HEK293T (cell line): ENCODE measurements at places on chromosomes 13 and 19.
A peak's percentile ranks its signal among the peaks of the same experiment; 100 is the strongest.

- no peak for DNase-seq
Measured at GRCh38 chr19:7200736-7201135, 93.5 kb downstream of the INSR start.

- DNase-seq: no peak
Measured at GRCh38 chr19:10230173-10230860, 814 bp downstream of the S1PR2 start.

GRCh38 chr19:9793071-9793591 lies 24.6 kb upstream of the ZNF846 start:
- DNase-seq: no peak

GRCh38 chr19:4066682-4067395 lies at the start of gene ZBTB7A:
ZBTB7A (minus strand) TSS chr19:4066899; CDS start chr19:4055232, 11,667 bp downstream.
- DNase-seq: peak; percentile 64

DNA sequence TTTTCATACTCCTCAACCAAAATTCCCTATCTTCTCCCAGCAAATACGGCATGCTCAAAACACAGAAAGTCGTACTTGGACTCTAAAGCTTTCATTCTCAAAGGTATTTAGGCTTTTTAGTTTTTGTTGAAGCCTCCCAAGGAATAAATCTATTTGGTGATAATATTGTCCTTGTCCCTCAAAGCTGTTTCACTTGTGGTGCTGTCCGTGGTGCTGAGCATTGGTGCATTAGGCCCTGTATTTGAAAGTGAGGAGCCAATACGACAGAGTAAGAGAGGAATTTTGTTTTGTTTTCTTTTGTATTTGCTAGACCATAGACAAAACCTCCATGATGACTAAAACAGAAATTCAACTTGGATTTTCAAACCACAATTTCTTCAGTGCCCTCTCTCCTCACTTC lies 3.2 kb upstream of the LGALS13 start:
- peak; percentile 17 for DNase-seq

DNA sequence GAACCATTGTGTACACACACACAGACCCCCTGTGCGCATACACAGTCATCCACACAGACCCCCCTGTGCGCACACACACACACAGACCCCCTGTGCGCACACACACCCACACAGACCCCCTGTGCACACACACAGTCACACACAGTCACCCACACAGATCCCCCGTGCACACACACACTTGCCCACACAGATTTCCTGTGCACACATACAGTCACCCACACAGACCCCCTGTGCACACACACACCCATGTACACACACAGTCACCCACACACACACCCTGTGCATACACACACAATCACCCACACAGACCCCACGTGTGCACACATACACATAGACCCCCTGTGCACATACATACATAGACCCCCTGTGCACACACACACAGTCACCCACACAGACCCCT lies 106.1 kb downstream of the HSPH1 start:
- DNase-seq: no peak

GRCh38 chr13:99843872-99844271 lies 127.7 kb downstream of the ZIC5 start:
- DNase-seq: no peak

DNA sequence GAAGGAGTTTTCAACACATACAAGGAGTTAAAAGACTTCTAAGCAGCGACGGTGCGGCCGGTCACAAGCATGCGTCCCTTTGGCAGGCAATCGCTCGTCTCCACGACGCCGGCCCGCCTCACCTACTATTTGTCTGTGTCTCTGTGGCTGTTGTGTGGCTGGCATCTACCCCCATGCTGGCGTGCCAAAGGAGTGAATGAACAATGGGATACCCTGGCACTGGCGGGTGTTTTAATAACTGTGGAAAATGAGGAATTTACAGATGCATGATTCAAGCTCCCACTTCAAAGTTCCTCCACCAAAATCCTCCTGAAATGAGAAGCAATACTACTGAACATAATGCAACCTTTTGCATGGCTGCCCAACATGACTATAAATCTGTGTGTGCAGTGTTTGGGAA lies 176.6 kb downstream of the KLF5 start:
- DNase-seq: no peak

- no peak for DNase-seq
Measured at GRCh38 chr13:76737526-76737925, 148.7 kb downstream of the KCTD12 start.

DNA sequence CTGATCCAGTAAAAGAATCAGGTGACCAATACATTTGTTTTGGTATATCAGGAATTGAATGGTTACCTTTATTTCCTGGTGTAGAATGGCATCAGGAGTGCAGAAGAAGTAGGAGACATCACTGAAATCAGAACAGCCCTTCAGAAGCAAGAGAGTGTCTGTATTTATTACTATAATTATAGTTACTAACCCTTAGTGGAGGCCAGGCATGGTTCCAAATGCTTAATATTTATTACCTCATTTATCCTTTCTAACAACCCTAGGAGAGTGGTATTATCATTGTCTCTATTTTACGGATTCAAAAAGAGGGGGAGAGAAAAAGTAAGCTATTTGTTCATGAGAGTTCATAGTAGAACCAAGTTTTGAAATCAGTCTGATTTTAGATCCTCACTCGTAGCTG lies 1292.9 kb downstream of the PCDH9 start:
- DNase-seq: no peak

DNA sequence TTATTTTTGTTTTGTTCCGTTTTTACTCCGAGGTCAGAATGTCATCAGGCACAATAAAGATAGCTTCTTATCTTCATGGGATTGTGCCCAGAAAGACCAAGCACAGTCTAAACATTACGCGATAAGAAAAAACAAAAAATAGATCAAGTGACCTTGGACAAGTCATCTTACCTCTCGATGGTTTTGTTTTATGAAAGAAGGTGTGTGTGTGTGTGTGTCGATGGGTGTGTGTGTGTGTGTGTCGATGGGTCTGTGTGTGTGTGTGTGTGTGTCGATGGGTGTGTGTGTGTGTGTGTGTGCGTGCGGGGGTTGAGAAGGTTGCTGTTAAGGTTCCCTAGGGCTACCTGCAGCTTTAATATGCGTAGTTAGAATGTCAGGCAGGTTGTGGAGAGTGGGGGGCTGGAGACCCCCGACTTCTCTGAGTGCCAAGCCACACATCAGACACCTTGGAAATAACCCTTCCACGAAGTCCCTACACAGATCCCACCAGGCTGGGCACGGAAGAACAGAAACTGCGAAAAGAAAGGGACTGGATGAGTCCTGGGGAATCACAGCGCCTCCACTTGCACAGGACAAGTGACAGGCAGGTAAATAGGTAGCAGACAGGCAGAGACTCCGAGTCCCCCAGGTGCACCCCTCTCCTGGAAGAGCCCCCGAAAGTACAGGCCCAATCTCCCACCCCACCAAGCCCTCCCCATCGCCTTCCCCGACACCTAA lies 458 bp upstream of the ATP8A2 start:
- no peak for DNase-seq

DNA sequence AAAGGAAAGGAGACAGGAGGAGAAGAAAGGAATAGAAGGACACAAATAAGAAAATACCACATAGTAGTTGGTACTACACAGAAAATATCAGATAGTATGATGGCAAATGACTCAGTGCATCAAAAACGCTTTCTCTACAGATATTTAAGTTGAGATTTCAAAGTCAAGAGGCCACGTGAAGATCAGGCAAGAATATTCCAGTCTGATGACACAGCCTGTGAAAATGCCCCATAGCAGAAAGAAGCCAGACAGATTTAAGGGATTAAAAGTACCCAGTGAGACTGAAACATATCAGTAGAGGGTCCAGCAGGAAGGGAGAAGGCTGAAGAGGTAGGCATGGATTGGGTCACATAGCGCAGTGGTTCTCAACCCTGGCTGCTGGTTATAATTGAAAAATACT lies 113.7 kb downstream of the VWA8 start:
- no peak for DNase-seq

DNA sequence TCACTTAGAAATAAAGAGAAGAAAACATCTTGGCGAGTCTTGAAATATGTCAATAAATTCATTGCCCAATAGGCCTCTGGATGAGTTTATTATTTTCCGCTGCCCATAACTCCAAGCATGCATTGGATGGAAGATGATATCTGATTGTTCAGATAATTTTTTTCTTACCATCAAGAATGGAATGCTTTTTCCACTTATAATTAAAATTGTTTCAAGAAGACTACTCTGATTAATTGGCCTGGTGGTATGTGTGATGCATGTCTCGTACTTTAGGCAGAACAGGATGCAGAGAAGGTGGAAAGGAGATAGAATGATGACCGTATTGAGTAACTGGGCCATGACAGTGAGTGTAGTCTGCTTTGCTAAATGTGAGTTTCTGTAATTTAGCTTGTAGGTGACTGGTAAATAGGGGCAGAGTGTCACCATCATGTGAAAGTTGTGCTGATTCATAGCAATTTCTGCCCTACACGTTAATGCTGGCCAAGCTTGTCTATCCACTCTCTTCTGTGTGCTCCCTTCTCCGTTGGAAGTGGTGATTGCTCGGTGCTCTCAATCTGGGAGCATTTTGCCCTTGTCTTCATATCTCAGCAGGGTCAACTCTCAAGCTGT lies 13.5 kb upstream of the SPATA13 start:
- no peak for DNase-seq

DNA sequence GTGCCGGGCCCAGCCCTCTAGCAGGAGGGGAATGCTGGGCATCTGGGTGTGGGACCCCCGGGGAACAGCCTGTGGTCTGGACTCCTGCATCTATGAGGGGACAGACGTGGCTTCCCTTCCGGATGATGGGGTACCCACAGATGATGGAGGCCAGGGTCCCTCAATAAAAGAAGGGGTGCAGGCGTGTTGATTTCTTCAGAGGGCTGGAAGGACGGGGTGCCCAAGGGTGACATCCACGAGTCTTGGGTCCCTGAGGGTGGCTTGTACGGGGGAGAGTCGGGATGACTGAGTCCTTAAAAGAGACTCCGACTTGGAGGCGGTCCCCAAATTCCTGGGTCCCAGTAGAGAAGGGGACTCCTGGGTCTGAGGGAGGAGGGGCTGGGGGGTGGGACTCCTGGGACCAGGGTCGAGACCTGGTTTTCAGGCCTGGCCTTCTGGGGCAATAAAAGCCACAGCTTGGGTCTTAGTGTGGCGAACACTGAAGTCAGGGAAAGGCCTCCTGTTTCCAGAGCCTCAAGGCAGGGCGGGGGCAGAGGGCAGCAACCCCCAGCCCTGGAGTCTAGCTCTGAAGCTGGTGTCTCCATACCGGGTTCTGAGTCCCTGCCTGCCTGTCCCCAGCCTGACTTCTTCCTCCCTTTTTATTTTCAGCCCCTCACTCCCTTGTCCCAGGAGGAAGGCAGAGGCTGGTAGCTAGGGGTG lies 459 bp upstream of the GRIN2D start:
- DNase-seq: no peak

- no peak for DNase-seq
Measured at GRCh38 chr13:60150538-60150937, 13.2 kb downstream of the DIAPH3 start.

DNA sequence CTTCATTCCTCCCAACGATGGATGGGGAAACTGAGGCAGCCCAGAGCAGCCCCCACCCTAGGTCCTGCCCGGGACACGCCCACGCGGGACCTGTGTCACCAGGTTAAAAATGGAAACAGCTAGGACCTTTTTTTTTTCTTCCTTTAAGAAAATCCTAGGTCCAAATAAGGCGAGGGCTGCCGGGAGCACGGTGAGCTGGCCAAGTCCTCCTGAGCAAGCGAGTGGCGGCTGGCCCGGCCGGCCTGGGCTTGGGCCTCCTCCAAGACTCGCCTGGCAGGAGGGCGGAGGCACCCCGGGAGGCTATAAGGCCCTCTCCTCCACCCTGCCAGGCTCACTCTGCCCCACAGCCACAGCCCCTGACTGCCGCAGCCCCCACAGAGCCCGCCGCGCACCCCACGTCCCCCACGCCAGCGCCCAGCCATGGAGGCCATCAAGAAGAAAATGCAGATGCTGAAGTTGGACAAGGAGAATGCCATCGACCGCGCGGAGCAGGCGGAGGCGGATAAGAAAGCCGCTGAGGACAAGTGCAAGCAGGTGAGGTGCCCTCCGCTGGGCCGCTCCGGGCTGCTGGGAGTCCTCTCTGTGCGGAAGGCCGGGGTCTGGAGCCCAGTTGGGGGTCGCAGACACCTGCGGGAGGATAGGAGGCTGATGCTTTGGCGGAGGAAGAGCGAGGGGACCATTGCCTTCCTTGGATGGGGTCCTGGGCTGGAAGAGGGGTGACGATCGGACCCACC lies 8.9 kb upstream of the TPM4 start:
- no peak for DNase-seq

DNA sequence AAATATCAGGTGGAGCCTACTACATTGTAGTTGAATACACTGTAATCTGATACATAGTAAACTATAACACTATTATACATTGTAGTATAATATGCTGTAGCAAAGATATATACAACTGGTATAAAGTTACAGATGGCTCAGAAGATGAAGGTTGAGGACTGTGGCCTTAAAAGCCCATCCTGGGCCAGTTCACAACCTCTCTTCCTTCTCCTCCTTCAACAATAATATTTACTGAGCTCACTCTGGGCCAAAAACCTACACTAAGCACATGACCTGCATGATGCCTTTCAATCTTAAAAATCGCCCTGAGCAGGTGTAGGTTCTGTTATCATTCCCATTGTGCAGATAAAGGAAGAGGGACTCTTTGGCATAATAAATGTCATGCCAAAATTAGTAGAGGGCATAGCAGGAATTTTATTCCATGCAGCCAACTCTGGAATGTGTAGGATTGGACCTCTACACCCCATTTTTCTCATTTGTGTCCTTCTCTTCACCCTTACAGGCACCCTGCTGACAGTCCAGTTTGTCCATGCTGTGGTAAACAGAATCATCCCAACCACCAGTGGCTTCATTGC lies 14.6 kb upstream of the SIN3B start:
- no peak for DNase-seq

GRCh38 chr13:75370774-75371173 lies 111.2 kb downstream of the TBC1D4 start:
- no peak for DNase-seq

DNA sequence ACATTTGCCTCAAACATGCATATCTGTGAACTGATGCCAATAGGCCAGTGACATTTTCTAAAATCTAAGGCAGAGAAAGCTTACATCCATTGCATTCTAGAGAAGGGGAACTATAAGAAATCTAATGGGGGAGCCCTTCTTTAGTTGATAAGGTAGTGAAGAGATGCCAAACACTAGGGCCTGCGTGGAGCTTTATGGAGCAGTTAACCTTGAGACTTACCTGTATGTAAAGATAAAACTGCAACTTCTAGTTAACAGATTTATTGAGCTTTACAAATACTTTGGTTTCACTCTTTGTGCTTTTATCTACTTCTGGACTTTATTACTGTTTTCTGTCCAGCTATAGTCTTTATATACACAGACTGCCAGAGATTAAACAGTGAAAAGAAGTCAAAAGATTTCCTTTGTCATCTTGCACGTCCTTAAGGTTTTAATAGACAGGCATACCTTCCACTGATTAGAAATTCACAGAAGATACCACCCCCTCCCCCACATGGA lies 457.6 kb downstream of the KLF12 start:
- no peak for DNase-seq
